ENCODE measurements at places on chromosomes 4 and X.

- no peak for ATAC-seq
Observed at GRCh38 chrX:1052021-1052420, 160.4 kb downstream of the CRLF2 start.

- no peak for ATAC-seq
Observed at GRCh38 chr4:63393544-63393943, 1015.7 kb downstream of the TECRL start.

GRCh38 chr4:121336706-121337105 is 44.1 kb downstream of the QRFPR start:
- no peak for ATAC-seq

DNA sequence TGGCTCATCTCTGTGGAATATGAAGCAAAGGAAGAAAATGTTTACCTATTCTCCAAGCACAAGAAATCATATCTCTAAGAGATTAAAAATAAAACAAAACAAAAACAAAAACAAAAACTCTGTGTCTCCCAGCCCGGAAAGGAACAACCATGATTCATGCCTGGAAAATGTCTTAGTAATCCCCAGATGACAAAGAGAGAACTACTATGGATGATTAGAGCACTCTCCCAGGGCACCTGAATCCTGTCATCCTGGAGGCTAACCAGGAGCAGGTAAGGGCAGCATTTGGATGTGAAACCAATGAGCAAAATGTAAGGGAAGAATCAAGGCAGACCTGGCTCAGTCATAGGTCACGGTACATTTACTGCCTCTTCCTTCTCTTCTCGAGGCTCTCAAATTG is 1.7 kb upstream of the AKAP4 start:
- ATAC-seq, result no peak

DNA sequence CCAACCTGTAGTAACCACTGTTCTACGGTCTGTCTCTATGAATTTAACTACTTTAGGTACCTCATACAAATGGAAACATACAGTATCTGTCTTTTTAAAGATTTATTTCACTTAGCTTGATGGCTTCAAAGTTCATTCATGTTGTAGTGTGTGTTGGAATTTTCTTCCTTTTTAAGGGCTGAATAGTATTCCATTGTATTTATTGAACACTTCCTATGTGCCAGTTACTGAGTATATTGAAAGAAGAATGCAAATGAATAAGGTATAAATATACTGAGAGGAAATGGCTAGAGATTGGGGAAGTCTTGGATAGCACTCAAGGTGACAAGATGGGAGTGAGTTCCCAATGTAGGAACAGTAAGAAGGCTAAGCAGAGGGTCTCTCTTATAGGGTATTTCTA is 17.3 kb downstream of the TBC1D19 start:
- no peak for ATAC-seq

- no peak for ATAC-seq
Observed at GRCh38 chrX:75115707-75116413, 40.2 kb downstream of the ABCB7 start.

DNA sequence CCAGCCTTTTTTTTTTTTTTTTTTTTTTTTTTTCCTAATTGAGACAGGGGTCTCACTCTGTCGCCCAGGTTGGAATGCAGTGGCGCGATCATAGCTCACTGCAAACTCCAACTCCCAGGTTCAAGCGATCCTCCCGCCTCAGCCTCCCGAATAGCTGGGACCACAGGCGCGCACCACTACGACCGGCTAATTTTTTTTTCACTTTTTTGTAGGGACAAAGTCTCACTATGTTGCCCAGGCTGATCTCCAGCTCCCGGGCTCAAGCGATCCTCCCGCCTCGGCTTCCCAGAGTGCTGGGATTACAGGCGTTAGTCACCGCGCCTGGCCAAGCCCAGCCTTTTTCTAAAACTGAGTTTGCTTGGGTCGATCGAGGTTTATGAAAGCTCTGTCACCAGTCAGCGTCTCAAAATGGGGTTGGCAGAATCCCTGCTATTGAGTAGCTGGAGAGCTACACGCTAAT is 1.3 kb upstream of the OTUD5 start:
- ATAC-seq, result no peak

All from activated CD4-positive, CD25-positive, alpha-beta regulatory T cell treated with anti-CD3 and anti-CD28 coated beads, Interleukin-2, amount 50 U/mL, for 24 hours (primary cell).